ENCODE measurements at places on chromosomes 16 and 17.
A peak's percentile ranks its signal among the peaks of the same experiment; 100 is the strongest.

DNA sequence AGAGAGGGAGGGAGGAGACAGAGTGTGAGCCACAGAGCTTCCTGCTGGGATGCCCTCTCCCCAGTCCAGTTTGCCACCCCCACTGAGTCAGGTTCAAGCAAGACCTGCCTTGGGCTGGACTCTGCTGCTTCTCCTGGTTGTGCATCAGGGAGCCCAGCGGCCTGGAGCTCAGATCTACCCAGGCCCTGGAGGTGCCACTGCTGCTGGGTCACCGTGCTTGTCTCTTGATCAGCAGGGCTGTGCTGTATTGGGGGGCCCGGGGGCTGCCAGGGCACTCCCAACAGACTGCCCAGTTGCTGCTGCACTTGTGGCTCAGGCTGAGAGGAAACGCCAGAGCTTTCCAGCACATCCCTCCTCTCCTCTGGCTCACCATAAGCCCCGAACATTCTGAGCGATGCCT lies 8.9 kb downstream of the TLE7 start:
- DNase-seq: no peak

- DNase-seq: peak; percentile 37
Measured at GRCh38 chr16:16868727-16869126, 489.8 kb downstream of the NPIPA7 start.

- no peak for DNase-seq
Measured at GRCh38 chr16:54431997-54432896, 145.7 kb upstream of the IRX3 start.

DNA sequence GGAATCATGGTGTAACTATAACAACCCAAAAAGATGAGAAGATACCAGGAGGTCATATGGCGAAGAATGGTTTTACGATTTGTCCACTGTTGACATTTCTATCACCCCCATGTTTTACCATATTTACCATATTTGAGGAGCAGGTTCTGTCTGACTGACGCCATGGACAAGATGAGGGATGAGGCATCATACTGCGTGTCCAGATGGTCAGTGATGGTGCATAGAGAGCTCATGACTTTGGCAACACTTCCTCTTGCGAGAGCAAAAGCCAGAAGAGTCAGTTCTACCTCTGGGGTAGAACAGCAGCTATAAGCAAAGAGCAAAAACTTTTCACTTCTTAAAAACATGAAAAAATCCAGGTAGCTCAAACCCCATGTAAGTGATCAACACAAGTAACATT lies 38.3 kb downstream of the ZZEF1 start:
- DNase-seq: no peak

GRCh38 chr16:4839942-4840341 lies 7.1 kb downstream of the GLYR1 start:
- no peak for DNase-seq

GRCh38 chr16:4511441-4512082 lies 27.0 kb downstream of the CDIP1 start:
- peak; percentile 91 for DNase-seq

GRCh38 chr16:83021045-83021444 lies 394.3 kb downstream of the CDH13 start:
- DNase-seq: no peak

- DNase-seq: no peak
Measured at GRCh38 chr16:17936766-17937402, 399.7 kb downstream of the NPIPA8 start.

GRCh38 chr17:72411124-72411563 lies 290.3 kb downstream of the SOX9 start:
- DNase-seq: no peak

DNA sequence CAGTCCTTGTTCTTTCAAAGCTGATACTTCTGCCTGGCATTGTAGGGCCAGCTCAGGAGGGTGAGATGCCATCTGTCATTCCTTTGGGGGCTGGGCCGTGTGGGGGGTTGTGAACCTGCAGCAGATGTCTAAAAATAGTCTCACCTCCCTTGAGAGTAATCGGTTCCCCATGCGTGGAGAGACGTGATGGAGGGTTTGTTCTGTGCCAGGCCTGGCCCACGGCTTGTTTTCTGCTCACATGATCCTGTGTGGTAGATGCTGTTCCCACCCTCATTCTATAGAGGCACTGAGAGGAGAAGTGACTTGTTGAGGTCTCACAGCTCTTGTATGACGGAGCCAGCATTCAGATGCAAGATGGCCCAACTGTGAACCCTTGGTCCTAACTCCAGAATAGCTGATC lies 4.6 kb downstream of the IRF8 start:
- DNase-seq: no peak

DNA sequence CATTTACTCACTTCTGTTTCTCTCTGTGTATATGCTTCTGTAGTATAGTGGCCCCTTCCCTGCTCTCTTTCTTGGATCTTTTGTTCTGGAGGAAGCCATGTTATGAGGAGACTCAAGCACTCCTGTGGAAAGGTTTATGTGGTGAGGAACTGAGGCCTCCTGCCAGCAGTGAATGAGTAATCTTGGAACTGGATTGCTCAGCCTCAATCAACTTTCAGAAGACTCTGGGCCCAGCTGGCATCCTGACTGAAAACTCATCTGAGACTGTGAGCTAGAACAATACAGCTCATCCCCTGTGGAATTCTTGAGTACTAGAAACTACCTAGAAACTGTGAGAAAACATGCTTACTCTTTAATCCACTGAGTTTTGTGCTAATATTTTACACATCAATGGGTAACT lies 133.1 kb upstream of the ZKSCAN2 start:
- DNase-seq: no peak

- DNase-seq: no peak
Measured at GRCh38 chr17:49978501-49978900, 9.5 kb downstream of the DLX4 start.

GRCh38 chr16:79871906-79872305 lies 271.4 kb upstream of the MAF start:
- no peak for DNase-seq

DNA sequence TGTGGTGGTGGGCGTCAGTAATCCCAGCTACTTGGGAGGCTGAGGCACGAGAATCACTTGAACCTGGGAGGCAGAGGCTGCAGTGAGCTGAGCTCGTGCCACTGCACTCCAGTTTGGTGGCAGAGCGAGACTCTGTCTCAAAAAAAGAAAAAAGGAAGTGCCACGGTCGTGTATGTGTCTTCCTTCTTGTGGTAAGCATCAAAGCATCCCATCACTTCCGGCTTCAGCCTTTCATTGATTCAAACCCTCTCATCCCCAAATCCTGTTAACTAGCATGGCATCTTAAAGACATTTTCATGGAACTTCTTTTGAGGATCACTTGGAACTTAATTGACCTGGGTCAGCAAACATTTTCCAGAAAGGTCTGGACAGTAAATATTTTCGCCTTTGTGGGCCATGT lies 126.2 kb downstream of the CPPED1 start:
- DNase-seq: no peak

DNA sequence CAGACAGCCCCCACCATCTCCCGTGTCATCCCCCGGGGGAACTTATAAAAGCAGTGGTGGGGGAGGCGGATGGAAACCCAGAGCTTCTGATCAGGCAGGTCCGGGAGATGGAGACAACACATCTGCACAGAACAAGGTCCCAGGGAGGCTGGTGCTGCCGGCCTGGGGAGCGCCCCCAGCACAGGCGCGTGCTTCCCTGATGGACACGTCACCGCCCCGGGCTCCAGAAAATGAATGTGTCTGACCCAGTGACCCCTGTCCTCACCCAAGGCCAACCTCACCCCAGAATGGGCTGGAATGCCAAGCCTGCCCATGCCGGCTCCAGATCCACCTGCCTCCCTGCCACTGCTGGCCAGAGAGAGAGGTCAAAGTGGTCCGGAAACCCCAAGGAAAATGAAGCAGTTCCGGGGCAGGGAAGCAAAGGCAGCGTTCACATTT lies 12.5 kb downstream of the SLC7A5 start:
- DNase-seq: no peak

- no peak for DNase-seq
Measured at GRCh38 chr17:72434581-72434980, 313.8 kb downstream of the SOX9 start.

DNA sequence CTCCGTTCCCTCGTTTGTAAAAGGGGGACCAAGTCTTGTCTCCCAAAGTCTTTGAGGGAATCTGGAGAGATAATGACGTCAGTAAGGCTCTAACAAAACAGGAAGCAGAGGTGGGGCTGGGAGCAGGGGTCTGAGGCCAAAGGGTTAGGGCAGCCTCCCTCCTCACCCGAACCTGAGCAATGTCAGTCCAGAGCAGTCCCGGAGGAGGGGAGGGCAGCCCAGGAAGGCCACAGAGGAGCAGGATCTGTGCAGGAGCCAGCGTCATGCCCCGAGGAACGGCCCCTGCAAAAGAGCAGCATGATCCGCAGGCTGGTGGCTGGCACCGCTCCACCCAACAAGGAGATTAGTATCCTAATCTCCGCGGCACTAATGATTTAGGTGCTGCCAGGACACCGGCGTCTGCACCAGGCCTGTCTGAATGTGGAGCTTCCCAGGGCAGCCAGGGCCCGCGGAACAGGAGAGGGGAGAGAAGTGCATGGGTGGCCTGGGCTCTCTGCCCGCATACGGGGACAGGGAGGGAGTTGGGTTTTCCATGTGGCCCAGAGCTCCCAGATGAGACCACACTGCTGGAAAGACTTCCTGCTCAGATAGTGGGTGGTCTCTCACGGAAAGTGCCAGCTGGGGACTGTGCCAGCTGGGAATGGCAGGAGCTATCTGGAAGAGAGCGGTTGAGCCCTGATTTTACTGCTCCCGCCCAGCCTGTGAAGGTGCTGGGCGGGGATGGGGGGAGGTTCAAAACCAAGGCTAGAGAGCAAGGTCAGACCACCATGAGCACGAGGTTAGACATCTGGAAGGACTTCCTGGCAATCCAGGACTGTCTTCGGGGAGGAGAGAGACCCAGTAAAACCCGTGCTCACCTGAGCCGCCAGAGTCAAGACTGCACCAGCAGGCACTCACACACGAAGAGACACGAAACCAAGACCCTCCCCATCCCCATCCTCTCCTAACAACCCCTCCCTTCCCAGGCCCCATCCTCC lies 11.0 kb upstream of the KRT17 start:
- no peak for DNase-seq

DNA sequence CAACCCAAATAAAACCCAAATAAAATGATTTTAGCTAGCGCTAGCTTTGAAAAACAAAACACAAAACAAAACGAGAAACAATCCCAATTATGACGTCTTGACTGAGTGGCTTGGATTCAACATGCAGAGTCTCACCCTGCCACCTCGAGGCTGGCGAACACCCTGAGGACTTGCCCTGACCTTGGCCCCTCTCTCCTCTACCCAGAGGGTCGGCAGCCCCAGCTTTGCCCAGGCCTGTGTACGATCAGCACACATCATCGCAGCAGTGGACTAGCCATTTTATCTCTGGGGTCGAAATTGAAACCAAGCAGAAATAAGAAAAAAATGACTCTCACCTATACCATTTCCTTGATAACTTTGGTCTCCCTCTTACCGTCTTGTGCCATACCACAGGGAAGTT lies 4.9 kb downstream of the JMJD6 start:
- DNase-seq: no peak

DNA sequence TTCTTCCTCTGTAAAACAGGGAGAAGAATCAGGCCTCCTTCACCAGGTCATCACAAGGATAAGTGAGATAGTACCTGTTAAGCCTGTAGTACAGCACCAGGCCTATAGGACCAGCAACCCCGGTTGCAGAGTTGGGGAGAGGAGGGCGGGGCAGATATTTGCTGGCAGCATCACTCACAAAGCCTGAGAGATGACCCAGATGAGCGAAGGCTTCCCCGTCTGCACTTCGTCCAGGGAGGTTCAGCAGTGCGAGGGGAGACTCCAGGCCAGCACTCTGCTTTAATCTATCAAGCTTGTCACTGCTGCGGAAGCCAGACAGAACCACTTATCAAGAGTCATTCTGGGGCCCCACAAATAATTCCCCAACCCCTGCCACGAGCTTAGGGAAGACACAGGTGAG lies 15.8 kb upstream of the RBBP6 start:
- DNase-seq: peak; percentile 33

DNA sequence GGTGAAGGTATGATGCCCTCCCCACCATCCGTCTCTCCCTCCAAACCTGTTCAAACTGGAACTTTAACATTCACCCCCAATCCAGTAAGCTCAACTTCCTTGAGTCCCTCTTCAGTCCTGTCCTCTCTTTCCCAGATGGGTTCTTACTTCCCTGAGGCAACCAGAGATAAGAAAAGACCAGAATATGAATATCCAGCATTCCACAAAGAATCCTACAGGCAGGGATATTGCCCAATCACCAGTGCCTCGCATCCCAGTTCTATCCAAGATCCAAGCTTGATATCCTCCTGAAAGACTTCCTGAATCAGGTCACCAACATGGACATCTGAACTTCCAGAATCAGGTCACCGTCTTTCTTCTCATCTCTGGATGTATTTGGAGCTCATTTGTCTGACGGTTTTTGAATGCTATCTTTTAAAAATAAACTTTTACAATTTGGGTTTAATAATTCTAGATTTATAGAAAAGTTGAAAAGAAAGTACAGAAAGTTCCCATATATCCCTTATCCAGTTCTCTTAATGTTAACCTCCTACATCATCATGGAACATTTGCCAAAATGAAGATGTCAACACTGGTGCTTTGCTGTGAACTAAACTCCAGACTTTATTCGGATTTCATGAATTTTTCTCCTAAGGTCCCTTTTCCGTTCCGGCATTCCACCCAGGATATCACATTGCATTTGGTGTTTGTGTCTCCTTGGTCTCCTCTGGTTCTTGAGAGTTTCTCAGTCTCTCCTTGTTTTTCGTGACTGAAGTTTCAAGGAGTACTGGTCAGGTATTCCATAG lies 13.7 kb upstream of the COL1A1 start:
- no peak for DNase-seq

DNA sequence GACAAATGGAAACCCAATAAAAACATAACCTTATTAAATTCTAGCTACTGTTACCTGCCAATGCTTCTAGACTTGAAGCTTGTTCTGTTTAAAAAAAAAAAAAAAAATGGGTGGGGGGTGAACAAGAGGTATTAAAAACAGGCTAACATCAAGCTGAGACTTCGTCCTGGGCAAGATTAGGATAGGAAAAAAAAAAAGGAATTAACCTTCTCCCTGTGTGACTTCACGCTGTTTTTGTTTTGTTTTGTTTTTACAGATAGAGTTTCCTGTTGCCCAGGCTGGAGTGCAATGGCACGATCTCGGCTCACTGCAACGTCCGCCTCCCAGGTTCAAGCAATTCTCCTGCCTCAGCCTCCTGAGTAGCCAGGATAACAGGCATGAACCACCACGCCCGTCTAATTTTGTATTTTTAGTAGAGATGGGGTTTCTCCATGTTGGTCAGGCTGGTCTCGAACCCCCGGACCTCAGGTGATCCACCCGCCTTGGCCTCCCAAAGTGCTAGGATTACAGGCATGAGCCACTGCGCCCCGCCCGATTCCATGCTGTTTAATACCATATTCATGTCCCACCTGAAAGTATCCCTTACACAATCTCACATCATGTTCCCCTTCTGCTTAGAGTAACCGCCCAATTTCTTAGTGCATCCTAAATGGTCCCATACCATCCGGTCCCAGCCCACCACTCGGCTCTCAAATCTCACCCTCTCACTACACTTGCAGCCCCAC lies 2.2 kb downstream of the USP31 start:
- no peak for DNase-seq

DNA sequence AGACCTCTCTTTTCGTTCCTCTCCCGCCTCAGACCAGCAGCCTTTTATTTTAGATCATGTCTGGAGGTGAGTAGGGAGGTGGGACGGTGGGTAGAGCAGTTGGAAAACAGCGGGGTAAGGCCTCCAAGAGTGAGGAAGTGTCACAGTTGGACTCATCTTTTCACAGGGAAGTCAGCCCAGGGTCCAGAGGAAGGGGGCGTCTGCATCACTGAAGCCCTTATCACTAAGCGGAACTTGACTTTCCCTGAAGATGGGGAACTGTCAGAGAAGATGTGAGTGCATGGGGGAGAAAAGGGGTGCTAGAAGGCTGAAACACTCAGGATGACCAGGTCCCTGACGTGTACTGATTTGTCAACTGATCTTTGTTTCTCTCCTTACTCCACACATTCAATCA lies 461 bp downstream of the LRRC46 start:
- no peak for DNase-seq

- peak; percentile 97 for DNase-seq
Measured at GRCh38 chr17:44556832-44557606, at the start of gene FZD2. FZD2 (plus strand) TSS chr17:44557484; CDS start chr17:44557689, 205 bp downstream.
